CD4-positive, alpha-beta T cell treated with Interleukin-4 for 4 hours (primary cell): ENCODE measurements at places on chromosomes 7 and 10.

- no peak for DNase-seq
These were observed 985.6 kb upstream of the GHITM start for GRCh38 chr10:83153714-83154113.

DNA sequence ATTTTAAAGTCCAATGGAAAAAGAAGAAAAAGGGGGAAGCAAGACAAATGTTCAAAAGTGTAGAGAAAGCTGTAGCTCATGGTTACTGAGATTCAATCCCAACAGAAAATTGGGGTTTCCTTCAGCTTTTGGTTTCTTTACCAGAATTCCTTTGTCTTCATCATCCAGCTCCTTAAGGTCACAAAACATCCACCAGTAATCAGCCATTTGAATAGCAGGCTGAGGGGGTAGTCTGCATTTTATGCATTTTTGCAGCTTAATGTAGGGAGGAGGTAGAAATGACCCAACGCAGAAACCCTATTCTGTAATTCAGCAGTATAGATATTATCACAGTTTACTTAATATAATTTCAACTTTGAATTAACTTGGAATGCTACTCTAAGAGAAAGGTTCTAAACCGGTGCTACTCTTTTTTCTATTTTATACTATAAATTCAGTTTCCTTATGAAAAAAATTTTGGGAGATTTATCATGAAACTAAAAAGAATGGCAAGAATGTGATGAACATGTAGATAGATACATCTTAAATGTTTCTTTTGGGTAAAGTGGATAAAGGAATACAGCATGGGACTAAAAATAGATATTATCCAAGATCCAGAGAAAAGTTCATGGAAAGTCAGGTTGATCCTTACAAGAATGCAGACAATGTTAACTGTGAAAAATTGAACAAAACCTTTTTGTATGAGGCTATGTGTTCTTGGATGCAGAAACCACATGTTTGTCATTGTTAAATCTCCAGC is 596.9 kb downstream of the PHTF2 start:
- no peak for DNase-seq

GRCh38 chr10:99781734-99782429 is 558 bp upstream of the ABCC2 start:
- no peak for DNase-seq

- DNase-seq, result no peak
These were observed 28.8 kb upstream of the CTBP2 start for GRCh38 chr10:125189162-125189561.

- no peak for DNase-seq
These were observed 1.5 kb upstream of the CCDC3 start for GRCh38 chr10:13003004-13003403.
